ENCODE measurements at places on chromosomes 3 and 15. TPM values are rescaled to one million over a fixed set of nuclear protein-coding genes. Genes with fewer than 3 reads are reported as not detected.
A peak's percentile ranks its signal among the peaks of the same experiment; 100 is the strongest.

Gene WDR93
- total RNA-seq = not detected

Gene GOLGA8T
- 1.3 TPM for total RNA-seq

DNA sequence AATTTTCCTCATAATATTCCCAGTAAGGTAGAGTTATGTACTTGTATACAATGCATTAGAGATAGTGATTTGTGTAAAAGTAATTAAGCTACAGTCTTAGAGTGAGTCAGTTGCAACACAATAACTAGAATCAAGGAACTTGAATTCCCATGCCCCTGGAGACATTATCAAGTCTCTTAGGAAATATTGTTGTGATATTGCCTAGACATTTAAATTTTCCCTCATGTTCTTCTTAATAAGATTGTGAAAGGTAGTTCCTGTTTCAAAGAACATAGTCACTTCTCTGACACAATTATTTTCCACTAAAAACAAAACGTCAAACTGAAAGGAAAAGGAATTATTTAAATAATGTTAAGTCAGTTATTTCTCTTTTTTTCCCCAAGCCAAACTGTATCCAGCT is 13.0 kb upstream of the ATP1B3 start:
- no peak for DNase-seq

- peak; percentile 60 for DNase-seq
Measured at GRCh38 chr3:112973325-112974177, 1.4 kb downstream of the CD200R1 start.

DNA sequence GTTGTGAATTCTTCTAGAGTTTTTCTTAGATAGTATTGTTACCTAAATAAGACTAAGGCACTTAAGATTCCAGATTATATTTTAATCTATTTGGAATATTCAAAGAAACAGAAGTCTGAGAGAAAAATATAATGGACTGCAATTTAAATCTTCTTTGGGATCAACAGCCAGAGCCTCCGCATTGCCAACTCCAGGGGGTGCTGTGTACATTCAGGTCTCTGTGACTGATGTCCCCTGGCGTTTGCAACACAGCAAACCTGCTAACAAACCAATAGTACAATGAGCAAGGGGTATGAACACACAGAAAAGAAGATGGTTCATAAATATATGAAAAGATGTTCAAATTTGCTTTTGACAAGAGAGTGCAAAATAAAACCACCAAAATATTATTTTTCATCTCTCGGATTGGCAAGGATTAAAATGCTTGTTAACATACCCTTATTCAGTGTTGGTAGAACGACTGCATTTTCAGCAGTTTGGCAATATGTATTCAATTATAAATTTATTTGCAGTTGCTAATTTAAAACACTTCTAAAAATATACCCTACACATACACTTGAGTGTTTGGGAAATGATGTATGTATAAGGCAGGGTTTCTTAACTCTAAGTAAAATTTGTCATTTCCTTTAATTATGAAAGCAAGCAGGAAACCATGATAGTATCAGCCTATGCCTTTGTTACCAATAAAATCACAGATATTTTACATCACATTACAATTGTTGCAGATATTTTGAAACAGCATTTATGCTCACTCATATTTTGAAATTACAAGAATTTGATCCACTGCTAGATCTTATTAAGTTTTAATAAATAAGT is 16.1 kb upstream of the TM4SF1 start:
- DNase-seq = peak; percentile 51

DNA sequence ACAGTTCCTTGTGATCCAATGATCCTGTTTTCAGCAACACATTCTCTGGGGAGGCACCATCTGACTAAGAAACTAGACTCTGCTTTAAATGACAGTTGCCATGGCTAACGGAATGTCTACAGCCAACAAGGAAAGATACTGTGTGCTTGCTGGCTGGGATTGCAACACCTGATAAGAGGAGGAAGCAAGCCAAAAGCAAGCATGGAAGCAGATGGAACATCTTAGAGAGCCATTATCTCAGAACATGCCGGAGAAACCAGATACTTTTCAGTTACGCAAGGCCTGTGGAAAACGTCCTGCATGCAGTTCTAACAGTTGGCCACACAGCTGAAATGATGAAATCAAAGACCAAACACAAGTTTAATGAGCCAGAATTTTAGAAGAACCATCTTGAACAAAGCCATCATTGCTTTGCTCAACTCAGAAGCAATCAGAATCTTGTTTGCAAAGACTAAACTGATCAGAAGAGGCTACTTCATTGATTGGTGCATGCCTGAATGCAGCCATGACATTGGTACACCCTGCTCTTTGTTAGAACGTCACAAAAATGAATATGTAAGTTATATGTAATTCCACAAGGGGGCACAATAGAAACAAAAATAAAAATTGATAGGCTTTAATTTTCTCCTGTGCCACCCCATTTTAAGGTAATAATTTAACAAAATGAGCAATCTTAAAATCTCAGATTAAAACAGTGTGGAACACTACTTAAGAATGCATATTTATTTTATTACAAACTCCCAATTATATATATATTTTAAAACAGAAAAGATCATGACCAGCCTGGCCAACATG is 50.8 kb downstream of the GXYLT2 start:
- DNase-seq = peak; percentile 41

DNA sequence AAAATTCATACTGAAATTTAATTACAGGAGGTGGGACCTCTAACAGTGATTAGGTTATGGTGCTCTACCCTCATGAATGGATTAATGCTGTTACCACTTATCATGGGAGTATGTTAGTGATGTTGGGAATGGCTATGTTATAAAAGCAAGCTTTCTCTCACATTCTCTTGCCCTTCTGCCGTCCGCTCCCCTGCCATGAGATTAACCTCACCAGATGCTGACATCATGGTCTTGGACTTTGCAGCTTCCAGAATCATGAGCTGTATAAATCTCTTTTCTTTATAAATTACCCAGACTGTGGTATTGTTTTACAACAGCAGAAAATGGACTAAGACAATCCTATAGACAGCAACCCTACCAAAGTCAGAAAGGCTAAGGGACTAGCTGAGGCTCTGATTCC is 884.8 kb downstream of the FHIT start:
- DNase-seq = no peak
